ENCODE measurements at places on chromosomes 2 and 18.

GRCh38 chr2:190376591-190377245, 31.4 kb upstream of the MFSD6 start:
- no peak for DNase-seq

GRCh38 chr2:207984765-207985480, 40.4 kb downstream of the PLEKHM3 start:
- DNase-seq = no peak

DNA sequence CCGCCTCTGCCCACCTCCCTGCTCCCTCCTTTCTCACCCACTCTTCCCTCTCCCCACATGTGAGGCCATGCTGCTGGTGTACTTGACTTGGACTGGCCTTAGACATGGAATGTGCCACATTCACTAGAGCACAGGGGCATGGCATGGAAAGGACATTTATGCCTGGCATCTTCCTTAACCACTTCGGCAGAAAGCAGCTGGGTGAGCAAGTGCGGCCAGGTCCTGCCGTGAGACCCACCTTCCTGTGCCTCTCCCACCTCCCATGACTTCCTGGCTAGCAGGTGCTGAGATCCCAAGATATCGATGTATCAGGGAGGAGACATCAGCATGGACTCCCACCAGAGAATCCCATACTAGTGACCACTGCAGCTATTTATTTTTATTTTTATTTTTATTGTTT, 13.0 kb downstream of the GPR55 start:
- DNase-seq = no peak

GRCh38 chr2:171297956-171298355, 135.8 kb downstream of the METTL8 start:
- no peak for DNase-seq

- no peak for DNase-seq
Measured at GRCh38 chr18:79805211-79805887, 7.6 kb downstream of the KCNG2 start.

- DNase-seq = peak; percentile 3
Measured at GRCh38 chr2:167264380-167264779, 376.1 kb downstream of the XIRP2 start.

- DNase-seq = no peak
Measured at GRCh38 chr2:63665846-63666475, 77.2 kb downstream of the MDH1 start.

GRCh38 chr2:64141674-64142405, 2.4 kb downstream of the PELI1 start:
- DNase-seq = no peak

DNA sequence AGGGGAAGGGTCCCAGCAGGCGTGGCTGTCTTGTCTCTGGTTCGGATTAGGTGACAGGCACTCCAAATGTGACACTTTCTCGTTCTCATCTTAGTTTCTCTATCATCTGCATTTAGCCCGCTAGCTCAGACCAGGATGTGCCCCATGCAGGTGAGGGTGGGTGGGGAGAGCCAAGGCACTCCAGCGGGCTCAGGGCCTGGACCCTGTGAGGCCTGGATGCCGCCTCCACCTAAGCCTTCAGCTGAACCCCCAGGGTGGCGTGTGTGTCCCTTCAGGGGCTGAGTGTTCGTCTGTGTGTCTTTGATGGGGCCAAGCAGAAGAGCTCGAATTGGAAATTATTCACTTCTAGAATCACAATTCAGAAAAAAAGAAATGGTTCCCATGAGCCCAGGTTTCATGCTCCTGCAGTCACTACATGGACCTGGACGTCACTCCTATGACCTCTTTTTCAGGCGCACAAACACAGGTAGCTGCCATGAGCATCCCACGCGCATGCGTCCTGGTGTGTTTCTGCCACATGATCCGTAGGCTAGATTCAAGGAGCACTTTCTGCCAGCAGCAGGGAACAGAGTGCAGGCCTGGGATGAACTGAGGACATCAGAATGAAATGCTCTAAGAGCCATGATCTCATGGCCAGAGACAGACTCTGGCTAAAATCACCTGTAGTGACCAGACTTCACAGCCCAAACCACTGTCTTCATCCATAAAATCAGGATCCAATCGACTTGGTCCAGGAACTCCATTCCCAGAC, 25.8 kb downstream of the CIDEA start:
- no peak for DNase-seq

GRCh38 chr2:230400454-230400853, 15.5 kb upstream of the SP100 start:
- no peak for DNase-seq

DNA sequence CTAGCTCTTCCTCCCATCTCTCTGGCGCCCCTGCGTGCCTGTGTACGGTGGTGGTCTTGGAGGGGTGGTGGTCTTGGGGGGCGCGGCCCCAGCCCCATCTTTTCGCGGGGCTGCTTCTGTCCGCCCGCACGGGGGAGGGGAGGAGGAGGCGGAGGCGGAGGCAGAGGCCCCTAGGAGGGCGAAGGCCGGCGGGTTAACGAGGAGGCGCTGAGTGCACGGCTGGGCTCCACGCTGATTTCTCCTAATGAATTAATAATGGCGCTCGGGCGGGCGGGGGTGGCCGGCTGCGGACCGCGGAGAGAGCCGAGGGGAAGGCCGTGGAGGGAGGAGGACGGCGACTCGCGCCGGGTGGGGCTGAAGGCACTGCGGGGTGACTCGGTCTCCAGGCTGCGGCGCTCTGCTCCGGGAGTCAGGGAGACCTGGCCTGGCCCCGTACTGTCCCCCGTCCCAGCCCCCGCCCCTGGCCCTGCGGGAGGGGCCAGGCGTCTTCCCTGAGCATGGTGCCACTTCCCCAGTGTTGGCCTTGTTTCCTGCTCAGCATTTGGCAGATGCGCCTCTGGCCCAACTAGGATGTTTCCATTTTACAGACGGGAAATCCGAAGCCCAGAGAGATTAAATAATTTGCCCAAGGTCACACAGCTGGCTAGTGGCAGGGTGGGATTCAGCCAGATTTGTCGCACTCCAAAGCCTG, 6.0 kb downstream of the GAREM2 start:
- DNase-seq = no peak

DNA sequence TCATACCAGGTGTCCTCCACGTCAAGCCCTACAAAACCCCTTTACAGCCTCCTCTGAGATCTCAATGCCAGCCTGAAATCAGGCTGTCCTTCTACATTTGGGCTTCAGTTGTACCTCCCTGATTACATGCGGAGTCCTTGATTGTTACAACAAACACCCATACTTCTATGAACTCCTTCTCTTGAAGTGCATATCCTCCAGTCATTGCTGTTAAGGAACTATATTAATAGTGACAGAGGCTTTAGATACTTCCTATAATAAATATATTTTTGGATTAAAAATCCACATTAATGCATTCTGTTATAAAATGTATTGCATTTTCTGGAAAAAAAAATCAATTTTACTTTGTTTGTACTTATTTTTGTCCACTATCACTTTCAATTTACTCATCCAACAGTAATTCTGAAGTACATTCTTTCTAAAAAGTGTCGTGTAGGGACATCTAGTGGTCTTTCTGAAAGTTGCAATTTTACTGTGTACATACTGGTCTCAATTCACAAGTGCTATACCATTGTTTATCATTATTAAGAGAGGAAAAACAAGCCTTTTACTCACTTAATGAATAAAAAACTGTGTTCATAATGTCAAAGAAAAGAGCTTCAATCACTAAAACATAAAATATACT, 316.4 kb downstream of the DSEL start:
- DNase-seq = peak; percentile 41

GRCh38 chr18:50895350-50896045, 16.6 kb downstream of the ME2 start:
- DNase-seq = no peak

DNA sequence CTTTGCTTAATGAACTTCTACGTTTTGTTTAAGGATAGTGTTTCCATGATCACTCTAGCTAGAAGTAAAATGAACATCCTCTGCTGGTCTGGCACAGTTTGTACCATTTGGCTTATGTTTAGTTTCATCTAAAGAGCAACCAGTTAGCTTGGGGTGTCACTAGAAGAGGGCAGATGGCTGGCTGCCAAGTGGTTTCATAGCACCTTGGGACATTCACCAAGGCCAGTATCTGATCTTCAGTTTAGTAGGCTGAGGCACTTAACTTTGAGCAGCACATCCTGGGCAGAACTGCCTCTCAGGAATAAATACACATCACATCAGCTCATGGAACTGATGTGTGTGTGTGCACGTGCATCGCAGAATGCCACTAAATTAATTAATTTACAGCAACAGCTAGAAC, 68.4 kb downstream of the NXPH2 start:
- DNase-seq = no peak

- DNase-seq = no peak
Measured at GRCh38 chr2:178782236-178782635, 25.0 kb downstream of the TTN start.

- no peak for DNase-seq
Measured at GRCh38 chr2:27884601-27885000, 5.6 kb downstream of the RBKS start.

GRCh38 chr2:141767051-141767450, 363.8 kb downstream of the LRP1B start:
- DNase-seq = no peak

GRCh38 chr2:190407246-190407661, 901 bp upstream of the MFSD6 start:
- peak; percentile 33 for DNase-seq

DNA sequence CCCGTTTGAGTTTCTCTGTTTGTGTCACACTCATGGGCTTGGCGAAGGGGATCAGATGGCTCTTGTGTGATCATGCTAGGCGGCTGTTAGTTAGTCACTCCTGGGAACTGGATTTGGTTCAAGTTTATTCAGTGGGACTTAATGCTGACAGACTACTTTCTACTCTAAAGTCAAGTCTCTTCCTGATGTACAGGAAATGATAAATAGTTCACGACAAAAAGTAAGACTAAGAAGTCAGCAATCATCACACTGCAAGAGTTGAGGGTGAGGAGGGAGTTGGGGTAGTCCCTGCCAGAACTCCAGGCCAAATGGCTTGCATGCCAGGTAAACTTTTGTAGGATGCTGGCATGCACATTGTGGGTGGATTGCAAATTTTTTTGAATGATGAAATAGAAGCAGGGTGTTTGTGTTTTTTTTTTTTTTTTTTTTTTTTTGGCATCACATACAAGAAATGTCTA, 25.1 kb upstream of the CCL20 start:
- no peak for DNase-seq

- no peak for DNase-seq
Measured at GRCh38 chr2:240386326-240386725, 49.1 kb upstream of the GPC1 start.

DNA sequence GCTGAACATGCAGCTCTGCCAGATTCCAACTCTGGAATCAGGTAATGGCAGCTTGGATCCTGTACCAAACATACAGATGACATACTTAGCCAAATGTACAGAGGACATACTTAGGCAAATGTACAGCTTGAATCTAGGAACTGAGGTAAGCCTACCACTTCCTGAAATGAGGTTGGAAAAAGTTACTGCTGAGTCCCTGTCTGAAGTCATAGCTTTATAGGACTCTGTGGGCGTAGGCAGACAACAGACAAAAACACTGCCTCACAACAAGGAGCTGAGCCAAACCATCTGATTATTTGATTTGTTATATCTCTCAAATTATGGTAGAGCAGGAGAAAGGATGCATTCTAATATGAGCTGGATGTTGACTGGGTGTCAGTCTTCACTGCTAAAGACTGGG, 290.2 kb upstream of the TCF4 start:
- DNase-seq = no peak

GRCh38 chr2:53901192-53901591, 41.4 kb upstream of the GPR75 start:
- no peak for DNase-seq

DNA sequence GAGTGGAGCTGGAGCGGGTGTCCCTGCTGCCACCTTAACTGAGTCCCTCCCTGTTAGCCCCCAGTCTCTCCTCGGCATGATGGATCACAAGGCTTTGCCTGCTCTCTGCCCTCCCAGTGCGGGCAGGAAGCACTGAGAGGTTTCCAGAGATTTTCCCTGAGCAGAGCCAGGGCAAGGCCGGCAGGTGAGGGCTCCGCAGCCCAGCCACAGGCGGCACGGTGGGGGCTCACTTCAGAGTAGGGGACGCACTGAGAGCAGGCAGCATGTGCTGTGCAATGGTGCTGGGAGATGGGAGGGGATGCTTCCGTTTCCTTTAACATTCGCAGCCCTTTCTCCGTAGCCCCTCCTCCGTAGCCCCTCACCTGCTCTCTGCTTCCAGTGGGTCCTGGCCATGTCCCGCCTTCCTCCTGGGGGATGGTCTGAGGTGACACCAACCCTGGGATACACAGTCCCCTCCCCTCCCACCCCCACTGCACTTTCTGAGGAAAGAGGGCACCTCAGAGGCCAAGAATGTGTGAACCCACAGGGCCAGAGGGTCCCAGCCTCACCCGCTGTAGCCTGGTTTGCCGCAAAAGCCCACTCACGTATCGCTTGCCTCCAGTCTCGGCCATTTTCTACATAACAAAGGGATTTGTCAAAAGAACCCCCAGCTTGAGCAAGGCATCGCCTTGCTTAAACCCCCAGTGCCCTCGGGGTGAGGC, 10.7 kb downstream of the KCNF1 start:
- DNase-seq = no peak

DNA sequence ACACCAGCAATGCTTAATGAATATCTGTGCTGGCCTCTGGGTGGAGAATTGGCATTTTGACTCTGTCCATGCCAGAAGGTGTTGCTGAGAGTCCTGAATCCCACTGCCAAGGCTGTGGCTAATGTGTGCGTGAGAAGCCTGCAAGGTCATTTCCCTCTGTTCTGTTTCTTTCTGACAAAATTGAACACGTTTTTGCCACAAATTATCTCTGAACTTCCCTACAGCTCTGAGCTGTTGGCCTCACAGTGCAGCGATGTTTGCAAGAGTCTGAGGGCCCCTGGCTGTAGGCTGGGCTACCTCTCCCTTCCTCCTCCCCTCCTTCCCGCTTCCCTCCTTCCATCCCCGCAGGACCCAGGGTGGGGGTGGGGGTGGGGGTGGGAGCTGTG, 154.1 kb upstream of the HS6ST1 start:
- DNase-seq = no peak

- no peak for DNase-seq
Measured at GRCh38 chr2:64683771-64684510, 30.2 kb upstream of the SERTAD2 start.

GRCh38 chr2:166764216-166764615, 124.1 kb upstream of the XIRP2 start:
- DNase-seq = no peak

DNA sequence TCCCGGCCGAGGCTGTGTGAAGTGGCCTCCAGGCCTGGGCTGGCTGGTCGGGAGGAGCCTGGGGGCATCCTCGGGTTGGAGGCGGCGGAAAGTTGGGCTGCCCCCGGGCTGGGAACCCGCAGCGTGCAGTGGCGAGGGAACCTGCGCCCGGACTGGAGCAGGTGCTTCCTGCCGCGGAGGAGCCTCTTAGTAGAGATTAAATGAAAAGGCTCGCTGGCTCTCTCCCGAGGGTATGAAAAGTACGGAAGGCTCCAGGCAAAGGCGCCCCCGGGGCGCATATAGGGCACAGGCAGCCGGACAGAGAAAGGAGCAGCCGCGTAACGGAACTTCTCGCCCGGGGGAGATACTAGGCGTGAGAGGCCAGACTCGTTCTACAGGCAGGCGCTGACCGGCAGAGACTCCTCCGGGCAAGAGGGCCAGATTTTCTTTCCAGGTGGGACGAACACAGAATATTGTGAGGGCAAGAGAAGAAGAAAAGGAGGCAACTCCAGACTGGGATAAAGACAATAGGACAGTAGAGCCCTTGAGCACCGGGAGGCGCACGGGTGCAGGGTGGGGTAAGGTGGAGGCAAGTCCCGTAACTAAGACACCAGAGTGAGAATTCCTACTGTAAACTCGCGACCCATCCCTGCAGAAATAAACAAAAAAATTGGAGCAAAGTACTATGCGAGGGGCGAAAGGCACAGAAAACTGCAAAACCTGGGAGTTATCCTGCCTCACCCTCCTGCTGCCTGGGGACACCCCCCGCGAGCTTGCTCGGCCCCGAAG, 816 bp downstream of the CDH2 start:
- DNase-seq = peak; percentile 33

GRCh38 chr2:236607471-236608187, 38.0 kb downstream of the ACKR3 start:
- no peak for DNase-seq
